Thoracic aorta (tissue), 2 donors: ENCODE measurements at places on chromosomes 4 and X. TPM values are rescaled to one million over a fixed set of nuclear protein-coding genes. Genes with fewer than 3 reads are reported as not detected.

Gene HSD17B13
- total RNA-seq: 0.71 TPM

Gene TBX22
- not detected for total RNA-seq

Gene ZDHHC15
- total RNA-seq: 4.3 TPM

Gene ARR3
- total RNA-seq: not detected

Gene SHROOM2
- total RNA-seq: 2.0 TPM

Gene CSAG2
- not detected for total RNA-seq

Gene CYSLTR1
- 3.5 TPM for total RNA-seq

Gene ITIH6
- not detected for total RNA-seq

Gene C4orf54
- 0.07 TPM for total RNA-seq

Gene DGAT2L6
- not detected for total RNA-seq

DNA sequence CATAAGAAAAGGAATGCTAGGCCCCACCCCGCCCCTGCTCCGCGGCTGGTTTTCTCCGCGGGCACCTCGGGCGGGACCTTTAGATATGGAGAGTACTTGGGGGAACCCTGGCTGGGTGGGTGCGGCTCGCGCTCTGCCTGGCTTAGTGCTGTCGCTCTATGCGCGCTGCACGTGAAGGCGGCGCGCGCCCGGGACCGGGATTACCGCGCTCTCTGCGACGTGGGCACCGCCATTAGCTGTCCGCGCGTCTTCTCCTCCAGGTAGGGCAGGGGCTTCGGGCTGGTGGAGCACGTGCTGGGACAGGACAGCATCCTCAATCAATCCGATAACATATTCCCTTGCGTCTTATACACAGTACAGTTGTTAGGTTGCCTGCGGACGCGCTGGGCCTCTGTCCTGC is 56.0 kb downstream of the MAGEB10 start:
- DNase-seq: no peak
- H3K27me3 ChIP-seq: no peaks in the 10 kb centered on the region
- no peak overlapping the region for H3K27ac ChIP-seq
- no peaks in the 10 kb centered on the region for H3K36me3 ChIP-seq

GRCh38 chr4:177427192-177427591 is 15.0 kb downstream of the AGA start:
- H3K4me3 ChIP-seq: no peak overlapping the region
- no peak for DNase-seq
- no peaks in the 10 kb centered on the region for H3K27me3 ChIP-seq

GRCh38 chrX:93229036-93229435 is 444.3 kb downstream of the NAP1L3 start:
- H3K4me3 ChIP-seq: no peak overlapping the region
- H3K27ac ChIP-seq: no peak overlapping the region
- no peak for DNase-seq
- H3K4me1 ChIP-seq: no peaks in the 10 kb centered on the region
- H3K36me3 ChIP-seq: no peaks in the 10 kb centered on the region

DNA sequence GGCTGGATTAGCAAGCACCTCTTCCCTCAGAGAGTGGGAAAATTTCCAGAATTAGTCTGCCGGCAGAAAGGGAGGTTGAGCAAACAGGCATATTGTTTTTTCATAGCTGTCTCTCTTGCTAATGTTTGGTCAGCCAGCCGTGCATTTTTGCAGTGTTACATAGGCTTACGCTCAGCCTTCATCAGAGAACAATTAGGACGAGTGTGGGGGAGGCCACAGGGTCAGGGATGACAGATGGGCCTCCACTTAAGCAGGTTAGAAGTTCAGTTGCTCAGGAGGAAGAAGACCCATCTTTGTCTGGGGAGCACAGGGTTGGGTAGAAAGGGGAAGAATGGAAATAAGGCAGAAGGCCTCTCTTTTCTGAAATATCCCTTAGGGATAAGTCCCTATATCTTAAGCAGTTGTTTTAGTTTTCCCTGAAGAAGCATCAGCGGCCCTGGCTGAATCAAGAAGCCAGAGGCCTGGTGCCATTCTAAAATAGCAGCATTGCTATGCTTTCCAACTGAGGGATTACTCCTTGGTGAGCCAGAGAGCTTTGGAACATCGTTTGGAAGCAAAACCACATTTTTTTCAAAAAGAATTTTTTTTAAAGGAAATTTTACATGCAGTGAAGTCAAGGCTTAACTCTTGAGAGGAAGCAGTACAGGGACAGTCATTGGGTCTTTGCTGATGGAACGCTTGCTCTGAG is 118.8 kb downstream of the SMIM20 start:
- H3K27me3 ChIP-seq: no peaks in the 10 kb centered on the region
- H3K27ac ChIP-seq: peak overlapping the region; percentile 77
- peaks cover 28% of the 10 kb centered on the region for H3K4me1 ChIP-seq
- no peak overlapping the region for H3K4me3 ChIP-seq
- no peak for DNase-seq

GRCh38 chr4:33577791-33578190 is 2666.5 kb downstream of the ARAP2 start:
- H3K4me3 ChIP-seq: no peak overlapping the region
- H3K27ac ChIP-seq: no peak overlapping the region
- no peaks in the 10 kb centered on the region for H3K27me3 ChIP-seq
- H3K36me3 ChIP-seq: no peaks in the 10 kb centered on the region
- no peaks in the 10 kb centered on the region for H3K4me1 ChIP-seq

DNA sequence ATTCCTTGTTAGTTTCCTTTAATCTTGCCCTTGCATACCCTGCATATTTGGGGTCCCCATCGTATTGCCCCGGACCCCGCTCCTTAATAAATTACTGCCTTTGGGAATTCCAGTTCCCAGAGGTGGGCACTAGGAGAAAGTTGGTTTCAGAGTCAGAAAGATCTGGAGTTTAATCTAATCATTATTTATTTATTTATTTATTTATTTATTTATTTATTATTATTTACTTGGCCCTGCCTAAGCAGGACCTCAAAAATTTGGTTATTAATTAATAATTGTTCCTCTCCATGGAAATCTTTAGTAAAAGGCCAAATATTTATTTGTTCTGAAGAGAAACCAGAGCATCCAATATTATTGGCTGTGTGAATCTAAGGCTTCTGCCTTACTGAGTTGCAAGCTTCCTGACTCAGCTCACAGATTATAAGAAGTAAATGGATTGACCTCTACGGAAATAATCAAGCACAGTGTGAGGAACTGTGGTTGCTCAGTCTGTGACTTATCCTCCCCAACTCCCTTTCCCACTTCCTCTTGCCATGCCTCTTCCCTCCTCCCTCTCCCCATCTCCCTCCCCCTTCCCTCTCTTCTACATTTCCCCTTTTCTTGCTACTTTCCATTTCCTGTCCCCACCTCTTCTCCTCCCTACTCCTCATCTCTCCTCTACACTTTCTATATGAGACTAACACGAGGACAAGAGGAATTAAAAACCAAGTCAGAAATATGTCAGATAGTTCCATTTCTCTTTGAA is 61.5 kb upstream of the AP1S2 start:
- H3K4me3 ChIP-seq: no peak overlapping the region
- H3K27me3 ChIP-seq: no peaks in the 10 kb centered on the region
- no peak for DNase-seq
- no peak overlapping the region for H3K27ac ChIP-seq
- H3K4me1 ChIP-seq: no peaks in the 10 kb centered on the region

DNA sequence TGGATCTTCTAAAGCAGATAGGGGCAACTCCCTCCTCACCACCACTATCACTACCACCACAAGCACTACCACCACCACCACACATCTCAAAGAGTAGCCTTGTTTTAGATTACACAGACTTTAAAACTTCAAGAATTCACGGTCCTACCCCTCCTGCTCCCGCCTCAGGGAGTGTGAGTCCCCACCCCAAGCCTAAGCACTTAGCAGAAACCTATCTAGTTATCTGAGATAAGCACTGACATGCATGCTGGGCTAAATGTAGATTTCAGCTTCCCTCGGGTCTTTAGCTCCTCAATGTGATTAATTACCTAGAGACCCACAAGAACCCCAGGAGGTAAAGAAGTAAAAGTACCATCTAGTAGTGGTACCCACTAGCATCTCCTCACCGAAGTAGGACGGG is 775 bp downstream of the AMOT start:
- H3K4me3 ChIP-seq: peak overlapping the region; percentile 85
- H3K36me3 ChIP-seq: no peaks in the 10 kb centered on the region
- DNase-seq: no peak
- H3K27me3 ChIP-seq: no peaks in the 10 kb centered on the region
- no peak overlapping the region for H3K27ac ChIP-seq

DNA sequence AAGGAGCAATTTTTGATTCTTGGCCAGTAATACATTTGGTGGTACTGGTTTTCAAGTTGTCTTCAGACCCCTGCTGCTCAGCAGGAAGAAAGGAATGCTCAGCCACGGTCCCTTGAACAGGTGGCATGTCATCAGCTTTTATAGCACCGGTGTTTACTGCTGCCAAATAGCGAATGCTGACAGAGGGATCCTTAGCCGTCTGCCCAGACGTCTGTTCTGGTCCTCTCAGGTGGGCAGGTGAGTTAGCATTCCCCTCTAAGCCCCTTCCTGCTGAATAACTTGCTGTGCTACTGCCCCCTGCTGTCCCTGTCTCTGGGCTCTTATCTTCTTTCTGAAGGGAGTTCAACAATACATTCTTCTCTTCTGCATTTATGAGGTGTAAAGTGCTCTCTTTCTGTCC is 28.4 kb downstream of the BOD1L1 start:
- peaks cover 45% of the 10 kb centered on the region for H3K36me3 ChIP-seq
- H3K4me1 ChIP-seq: no peaks in the 10 kb centered on the region
- no peak overlapping the region for H3K4me3 ChIP-seq

- DNase-seq: no peak
- no peaks in the 10 kb centered on the region for H3K36me3 ChIP-seq
- H3K4me1 ChIP-seq: no peaks in the 10 kb centered on the region
- no peaks in the 10 kb centered on the region for H3K27me3 ChIP-seq
These were observed 32.0 kb downstream of the LAS1L start for GRCh38 chrX:65502618-65503017.

DNA sequence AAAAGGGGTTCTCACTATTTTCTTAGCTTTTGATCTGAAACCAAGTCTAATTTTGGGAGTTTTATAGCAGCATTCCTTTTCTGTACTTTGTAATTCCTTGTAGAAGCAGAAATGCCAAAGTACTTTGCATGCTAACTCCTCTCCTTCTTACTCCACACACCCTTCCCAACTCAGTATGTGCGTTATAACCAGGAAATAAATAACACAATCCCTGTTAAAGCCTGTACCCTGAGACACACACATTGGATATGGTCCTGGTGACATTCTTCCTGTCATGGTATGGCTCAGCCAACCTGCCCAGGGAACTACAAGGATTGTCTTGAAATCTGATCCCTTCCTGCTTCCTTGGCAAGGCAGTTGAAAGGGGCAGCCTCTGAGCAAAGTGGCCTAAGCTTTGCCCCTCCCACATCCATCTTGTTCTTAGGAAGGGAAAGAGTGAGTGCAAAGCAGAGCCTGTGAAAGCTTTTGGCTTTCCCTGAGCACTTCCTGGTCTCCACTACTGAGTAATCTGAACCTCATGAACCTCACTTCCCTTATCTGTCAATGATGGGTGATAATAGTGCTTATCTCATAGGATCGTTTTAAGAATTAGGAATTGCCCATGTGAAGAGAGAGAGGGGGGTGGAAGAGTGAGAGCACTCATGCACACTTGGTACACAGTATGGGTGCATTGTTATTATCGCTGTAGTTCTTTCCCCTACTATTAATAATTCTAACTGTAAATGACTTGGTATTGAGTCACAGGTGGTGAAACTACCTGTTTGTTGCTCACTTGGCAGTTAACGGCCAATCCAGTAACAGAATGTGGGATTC is 109.3 kb downstream of the AFF2 start:
- H3K4me3 ChIP-seq: no peak overlapping the region
- H3K27me3 ChIP-seq: no peaks in the 10 kb centered on the region
- no peaks in the 10 kb centered on the region for H3K36me3 ChIP-seq
- H3K27ac ChIP-seq: no peak overlapping the region
- H3K4me1 ChIP-seq: no peaks in the 10 kb centered on the region

DNA sequence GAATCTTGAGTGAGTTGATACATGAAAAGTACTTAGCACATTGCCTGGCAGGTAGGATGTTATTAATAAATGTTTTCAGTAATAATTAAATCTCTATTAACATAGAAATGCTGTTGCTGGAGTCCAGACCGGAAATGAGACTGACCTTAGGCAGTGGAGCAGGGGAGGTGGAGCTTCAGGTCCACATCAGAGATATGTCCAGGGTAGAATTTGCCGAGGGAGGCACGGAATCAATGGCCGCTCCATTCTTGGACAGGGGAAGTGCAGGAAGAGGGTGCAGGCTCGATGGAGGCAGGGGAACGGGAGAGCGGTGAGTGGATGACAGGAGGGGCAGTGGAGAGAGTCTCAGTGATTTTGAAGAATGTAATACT is 107.3 kb downstream of the GATB start:
- H3K27me3 ChIP-seq: no peaks in the 10 kb centered on the region
- H3K36me3 ChIP-seq: no peaks in the 10 kb centered on the region
- no peak for DNase-seq
- no peak overlapping the region for H3K4me3 ChIP-seq
- H3K27ac ChIP-seq: no peak overlapping the region
- H3K4me1 ChIP-seq: no peaks in the 10 kb centered on the region

DNA sequence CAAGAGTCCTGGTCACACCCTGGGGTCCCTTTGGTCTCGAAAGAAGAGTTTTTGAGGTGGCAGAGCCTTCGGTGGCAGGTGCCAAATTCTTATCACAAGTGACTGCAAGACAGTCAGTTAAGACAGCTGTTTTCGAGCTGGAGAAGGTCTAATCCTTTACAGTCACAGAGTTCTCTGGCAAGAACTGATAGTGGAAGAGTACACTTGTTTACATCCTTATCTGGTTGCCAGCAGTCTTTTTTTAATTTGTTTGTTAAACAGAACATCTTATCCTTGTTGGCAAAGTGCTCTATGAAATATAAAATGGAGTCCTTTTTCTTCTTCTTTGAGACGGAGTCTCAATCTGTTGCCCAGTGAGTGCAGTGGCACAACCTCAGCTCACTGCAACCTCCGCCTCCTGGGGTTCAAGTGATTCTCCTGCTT is 50.4 kb upstream of the ELOVL6 start:
- H3K27me3 ChIP-seq: no peaks in the 10 kb centered on the region
- H3K4me1 ChIP-seq: no peaks in the 10 kb centered on the region
- no peak overlapping the region for H3K27ac ChIP-seq

DNA sequence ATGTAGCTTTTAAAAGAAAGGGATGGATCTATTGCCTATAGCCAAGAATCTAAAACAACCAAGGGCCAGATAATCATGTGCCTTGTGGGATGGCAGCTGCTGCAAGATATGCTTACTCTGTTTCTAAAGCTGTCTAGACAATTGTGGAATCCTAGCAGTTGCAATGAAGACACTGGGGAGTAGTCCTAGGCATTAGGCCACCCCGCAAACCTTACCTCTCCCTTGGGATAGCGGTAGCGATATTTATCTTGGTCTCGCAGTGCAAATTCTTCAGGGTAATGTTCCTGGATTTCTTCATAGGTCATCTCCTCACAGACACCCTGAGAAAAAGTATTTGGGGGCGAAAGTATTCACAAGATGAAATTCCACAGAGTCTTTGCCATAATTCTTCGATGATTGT is 24.6 kb downstream of the TRO start:
- H3K4me1 ChIP-seq: no peaks in the 10 kb centered on the region
- DNase-seq: no peak
- no peak overlapping the region for H3K4me3 ChIP-seq
- no peak overlapping the region for H3K27ac ChIP-seq
- no peaks in the 10 kb centered on the region for H3K36me3 ChIP-seq
- H3K27me3 ChIP-seq: no peaks in the 10 kb centered on the region
